Stimulated activated CD4-positive, alpha-beta T cell treated with anti-CD3 and anti-CD28 coated beads, Interleukin-1b, Interleukin-23, amount 100 ng/mL, for 1 hour (primary cell): ENCODE measurements at places on chromosomes 5 and 9.

DNA sequence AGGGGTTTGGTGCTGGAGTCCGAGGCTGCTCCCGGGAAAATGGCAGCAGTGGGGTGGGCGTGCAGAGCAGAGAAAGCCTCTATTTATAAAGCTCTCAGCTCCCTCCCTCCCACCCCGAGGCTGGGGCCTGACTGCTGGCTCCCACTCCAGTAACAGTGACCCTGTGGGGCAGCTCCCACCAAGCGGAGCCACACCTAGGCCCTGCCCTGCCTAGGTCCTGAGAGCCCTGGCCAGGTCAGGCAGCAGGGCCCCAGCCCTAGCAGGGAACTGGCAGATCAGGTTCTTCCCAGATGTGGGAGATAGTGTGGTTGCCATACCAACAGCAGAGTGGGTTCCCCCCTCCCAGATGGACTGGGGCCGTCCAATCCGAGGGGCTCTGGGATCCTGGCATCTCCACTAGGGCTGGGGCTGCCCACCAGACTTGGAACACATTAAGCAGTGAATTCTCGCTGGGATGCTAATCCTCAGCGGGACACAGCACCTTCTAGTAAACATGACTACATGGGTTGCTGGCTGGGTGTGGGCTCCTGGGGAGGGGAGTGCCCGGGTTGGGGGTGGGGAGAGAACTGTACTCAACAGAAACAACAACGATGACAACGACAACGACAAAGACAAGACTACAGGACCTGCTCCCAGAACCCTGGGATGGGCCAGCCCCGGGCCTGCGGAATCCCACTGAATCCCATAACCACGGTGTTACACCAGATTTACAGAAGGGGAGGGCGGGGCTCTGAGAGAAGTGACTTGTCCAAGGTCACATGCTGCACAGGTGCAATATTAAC, 1.5 kb downstream of the SH3GLB2 start:
- no peak for DNase-seq

DNA sequence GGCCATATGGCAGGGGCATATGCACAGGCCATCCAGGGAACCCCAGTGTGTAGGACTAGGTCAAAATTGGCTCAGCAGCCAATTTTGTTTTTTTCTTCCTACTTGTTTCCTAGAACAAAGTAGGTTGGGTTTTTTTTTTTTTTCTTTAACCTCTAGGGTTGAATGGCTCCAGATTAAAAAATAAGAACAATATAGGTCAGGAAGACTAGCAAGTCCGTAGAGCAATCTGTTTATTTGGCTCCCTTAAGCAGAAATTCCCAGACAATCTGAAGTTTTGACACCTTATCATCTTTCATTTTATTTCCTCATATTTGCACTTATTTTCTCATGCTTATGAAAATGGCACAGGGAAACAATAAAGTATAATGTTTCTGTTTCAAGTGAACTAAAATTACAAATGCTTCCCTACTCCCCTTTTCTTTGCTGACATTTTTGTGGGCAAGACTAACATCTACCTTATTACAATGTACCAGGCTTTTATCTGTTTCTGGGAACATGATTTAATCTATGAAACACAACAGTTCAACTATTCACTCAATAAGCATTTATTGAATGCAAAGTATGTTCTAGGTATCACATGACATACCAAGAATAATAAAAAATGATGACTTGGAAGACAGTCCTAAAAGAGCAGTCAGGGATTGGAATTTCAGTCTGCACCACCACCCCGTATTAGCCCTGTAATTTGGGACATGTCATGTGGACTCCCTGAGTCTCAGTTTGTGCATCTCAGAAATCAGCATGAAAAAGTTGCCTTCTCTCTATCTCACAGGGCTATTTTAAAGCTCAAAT, 30.5 kb downstream of the TLR4 start:
- DNase-seq = no peak

- DNase-seq = no peak
Measured at GRCh38 chr9:27053369-27054022, 48.0 kb upstream of the LRRC19 start.

DNA sequence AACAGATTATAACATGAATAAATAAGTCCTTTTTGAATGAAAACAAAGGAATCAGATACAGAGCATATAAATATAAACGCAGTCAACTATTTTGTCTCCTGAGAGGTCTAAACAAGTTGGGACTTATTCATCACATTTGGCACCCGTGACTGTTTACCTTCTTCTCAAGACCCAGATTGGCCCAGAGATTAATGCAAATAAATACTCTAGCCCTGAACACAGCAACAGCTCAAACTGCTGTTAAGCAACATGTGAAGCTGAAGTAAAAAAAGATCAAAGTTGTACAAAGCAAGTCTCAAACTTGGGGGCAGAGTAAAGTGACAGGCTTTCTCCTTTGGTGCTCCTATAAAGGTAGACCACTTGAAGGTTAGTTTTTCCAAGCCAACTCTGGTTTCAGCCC, 95.0 kb upstream of the NR5A1 start:
- DNase-seq = no peak

DNA sequence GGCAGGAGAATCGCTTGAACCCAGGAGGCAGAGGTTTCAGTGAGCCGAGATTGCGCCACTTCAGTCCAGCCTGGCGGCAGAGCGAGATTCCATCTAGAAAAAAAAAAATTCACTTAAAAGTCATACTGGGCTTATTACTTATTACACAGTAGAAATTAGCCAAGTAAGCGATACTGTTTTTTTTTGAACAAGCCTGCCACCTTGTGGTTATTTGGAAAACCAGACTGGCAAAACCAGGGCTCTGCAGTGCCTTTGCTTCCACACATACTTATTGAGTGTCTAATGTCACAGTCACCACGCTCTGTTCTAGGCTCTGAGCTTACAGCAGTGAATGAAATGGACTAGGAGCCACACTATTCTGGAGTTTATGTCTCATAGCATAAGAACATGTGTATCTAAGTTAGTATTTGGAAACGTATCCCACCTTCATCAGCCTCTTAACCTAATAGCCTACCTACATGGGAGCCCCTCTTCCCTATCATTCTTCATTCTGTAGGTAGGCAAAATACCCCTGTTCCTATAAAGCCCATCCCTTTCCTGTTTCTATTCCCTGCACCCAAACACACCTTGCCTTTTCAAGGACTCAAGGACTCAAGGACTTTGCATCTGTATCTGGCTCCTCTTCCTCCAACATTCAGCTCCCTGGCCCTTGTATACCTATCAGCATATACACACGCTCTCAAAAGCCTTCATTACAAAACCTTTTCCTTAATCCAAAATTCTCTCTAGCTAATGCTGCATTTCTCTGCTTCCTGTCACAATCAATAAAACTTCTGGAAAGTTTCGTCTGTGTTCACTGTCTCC, 13.9 kb upstream of the BASP1 start:
- DNase-seq = no peak

DNA sequence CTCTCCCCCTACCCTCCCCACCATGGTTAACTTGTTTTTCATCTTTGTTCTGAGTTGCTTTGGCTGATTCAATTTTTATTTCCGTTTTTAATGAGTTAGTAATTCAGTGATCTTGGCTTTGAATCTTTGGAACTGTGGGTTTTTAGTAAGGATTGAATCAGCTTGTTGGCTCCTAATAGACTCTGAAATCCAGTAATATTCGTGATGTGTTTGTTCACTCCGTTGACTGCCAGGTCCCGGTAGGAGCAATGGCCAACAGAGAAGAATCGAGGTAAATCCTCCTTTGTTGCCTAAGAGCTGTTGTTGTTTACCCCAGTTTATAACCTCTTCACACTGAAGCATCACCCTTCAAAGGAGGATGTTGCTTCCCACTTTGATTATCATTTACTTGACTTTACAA, 92.7 kb downstream of the PCSK1 start:
- no peak for DNase-seq

GRCh38 chr9:87606841-87607521, 109.3 kb downstream of the DAPK1 start:
- no peak for DNase-seq

DNA sequence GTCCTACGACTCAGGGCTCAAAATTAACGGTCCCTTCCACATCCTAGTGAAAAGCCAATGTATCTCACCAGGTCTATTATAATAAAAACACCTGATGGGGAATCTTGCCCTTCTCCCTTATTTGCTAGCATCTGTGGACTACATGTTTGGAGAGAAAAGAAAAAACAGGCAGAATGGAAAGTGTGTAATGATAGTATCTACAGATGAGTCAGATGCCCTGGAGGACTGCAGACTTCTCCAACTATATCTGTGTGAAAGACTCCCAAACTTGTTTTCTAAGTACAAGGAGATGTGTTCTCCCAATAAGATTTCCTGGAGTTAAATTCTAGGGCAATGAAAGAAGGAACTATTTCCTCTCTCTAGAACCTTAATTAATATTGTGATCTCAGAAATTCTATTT, 66.0 kb downstream of the FOXB2 start:
- DNase-seq = no peak

GRCh38 chr5:94908889-94909480, 290.5 kb downstream of the SLF1 start:
- DNase-seq = no peak

DNA sequence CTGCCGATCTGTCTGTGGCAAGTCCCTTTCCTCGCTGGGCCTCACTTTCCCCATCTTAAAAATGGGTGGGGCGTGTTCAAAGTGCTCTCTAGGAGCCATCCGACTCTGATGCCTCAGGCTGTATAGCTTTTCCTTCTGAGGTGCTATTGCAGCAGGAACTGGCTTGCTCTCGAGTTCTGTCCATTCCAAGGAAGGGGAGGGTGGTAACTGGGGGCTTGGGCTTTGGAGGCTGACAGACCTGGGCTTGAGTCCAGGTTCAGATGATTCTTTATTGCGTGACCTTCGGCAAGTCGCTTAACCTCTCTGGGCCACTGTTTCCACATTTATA, 139.5 kb downstream of the RGS3 start:
- DNase-seq = no peak
